ENCODE measurements at places on chromosomes 2 and 18.
A peak's percentile ranks its signal among the peaks of the same experiment; 100 is the strongest.

- no peak for DNase-seq
These were observed 148.6 kb upstream of the ALPP start for GRCh38 chr2:232229911-232230310.

GRCh38 chr2:170271340-170271739 is 93.4 kb downstream of the MYO3B start:
- DNase-seq, result no peak

GRCh38 chr2:192190474-192190873 is 4.3 kb downstream of the TMEFF2 start:
- DNase-seq, result no peak

DNA sequence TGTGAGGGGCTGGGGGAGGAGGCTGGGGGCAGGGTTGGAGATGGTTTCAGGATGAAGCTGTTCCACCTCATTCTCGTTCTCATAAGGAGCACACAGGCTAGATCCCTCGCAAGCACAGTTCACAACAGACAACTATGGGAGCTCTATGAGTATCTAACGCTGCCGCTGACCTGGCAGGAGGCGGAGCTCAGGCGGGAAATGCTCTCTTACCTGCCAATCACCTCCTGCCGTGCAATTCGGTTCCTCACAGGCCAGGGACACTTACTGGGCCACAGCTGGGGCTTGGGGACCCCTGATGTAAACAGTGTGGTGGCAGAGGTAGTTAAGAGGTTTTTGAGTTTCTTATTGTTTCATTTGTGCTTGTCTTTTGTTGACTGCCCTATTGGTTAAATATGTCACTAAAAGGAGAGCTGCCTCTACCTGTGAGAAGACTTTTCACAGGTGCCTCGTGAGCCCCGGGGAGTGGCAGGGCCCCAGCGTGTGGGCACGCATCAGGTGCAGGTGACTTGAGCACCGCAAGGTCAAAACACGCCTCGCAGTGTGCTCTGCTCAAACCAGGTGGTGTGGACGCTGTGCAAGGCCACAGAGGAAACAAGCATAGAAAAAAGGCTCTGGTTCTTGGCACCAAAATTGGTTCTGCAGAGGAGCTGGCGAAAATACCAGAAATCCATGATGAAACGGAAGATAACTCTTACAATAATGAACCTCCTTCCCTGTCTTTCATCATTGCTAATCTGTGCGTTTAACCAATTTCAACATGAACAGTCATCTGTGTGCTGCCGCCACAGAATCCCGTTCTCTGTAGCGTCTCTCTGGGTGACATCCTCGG is 10.2 kb downstream of the MLPH start:
- no peak for DNase-seq

DNA sequence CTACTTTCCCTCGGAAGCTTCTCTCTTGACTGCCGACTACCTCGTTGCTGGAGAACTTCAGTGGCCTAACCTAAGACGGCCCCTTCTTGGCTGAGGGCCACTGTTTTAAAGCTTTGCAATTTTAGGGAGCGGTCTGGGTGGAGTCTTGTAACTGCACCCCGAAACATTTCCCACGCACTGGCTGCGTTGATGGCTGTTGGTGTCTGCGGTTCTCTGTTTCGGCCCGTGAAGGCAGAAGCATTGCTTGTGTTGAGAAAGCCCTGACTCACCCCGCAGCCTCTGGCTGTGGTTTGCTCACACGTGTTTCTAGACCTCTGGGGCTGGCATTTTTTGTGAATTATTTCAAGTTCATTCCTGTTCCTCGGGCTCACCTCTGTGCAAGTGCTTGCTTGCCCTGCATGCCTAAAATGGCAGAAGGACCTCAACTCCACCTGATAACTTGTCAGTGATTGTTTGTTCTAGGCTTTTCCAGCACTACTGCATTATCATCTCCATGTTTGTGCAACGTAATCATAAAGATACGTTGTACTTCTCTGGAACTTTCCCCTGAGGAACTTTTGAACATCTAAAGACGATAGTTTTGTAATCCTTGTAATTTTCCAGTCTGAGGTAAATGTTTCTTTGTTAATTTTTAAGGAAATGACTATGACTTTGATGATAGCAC is 94.2 kb upstream of the DLX2 start:
- DNase-seq, result no peak

GRCh38 chr2:199631129-199631528 is 173.4 kb upstream of the SATB2 start:
- DNase-seq, result no peak

- DNase-seq, result no peak
These were observed 37.2 kb downstream of the YPEL5 start for GRCh38 chr2:30184035-30184434.

DNA sequence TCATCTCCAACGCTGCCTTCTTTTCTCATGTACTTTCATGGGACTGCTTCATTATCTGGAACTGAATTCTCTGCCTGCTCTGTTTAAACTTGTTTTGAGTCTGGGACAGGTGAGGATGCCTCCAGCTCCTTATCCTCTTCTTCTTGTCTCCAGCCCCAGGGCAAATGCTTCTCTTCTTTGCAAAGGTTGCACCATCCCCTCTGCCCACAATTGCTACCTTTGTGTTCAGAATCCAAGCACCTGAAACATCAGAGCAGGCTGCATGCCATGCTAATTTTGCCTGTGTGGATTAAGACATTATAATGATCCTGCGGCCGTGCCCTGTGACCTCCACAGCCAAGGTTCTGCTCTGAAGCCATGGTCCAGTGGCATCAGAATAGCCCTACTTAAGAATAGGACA is 309.5 kb downstream of the EPHA4 start:
- no peak for DNase-seq

DNA sequence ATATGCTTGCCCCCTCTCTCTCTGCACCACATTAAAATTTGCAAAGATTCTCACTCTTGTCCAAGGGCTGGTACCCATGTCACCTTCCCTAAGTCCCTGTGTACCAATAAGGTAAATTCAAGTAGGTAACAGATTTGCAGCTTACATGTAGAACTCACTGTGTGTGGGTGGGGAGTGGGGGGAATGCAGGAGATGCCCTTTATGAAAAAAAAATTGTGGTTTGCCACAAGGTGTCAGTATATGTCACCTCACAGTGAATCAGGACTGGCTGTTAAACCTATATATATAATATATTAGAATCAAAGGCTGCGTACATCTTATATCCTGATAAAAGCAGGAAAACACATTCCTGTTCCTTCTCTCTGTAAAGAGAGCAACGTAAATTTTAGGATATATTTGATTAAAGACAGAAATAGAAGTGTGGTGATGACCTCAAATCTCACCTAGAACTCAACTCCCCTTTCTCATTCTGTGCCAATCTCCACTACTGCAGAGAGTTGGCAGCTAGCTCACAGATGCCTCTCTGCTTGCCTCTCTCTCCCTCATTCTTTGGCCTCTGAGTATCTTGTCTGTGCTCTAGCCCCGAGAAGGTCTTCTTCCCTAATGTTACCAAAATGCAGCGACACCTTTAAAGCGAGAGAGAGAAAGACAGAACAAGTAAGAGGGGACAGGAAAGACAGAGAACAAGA is 536 bp downstream of the XDH start:
- peak; percentile 22 for DNase-seq

DNA sequence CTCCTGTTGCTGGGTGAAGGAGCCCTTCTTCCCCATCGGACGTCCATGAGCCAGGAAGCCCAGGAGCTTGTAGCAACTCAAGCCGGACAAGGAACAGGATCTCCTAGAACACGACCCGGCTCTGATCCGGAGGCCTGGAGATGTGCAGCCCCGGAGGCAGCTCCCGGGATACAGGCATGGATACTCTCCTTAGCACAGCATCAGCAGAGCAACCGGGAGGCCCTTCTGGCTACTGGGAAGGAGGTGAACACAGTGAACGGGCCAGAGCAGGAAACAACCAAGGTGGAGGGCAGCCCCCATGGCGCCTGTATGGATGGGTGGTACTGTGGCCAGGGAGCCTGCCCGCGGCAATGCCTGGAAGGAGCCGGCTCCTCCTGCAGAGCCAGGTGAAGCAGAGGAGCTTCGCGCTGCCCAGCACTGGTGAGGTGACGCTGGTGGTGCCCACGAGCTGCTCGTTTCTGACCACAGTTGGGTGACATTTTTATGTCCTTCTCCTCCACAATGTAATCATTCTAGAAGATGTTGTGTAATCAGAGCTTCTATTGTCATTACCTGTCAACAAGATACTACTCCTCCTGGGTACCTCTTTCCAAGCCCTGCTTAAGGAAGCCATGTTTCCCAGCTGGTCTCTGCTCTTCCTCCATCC is 94.3 kb downstream of the TWIST2 start:
- DNase-seq, result no peak

DNA sequence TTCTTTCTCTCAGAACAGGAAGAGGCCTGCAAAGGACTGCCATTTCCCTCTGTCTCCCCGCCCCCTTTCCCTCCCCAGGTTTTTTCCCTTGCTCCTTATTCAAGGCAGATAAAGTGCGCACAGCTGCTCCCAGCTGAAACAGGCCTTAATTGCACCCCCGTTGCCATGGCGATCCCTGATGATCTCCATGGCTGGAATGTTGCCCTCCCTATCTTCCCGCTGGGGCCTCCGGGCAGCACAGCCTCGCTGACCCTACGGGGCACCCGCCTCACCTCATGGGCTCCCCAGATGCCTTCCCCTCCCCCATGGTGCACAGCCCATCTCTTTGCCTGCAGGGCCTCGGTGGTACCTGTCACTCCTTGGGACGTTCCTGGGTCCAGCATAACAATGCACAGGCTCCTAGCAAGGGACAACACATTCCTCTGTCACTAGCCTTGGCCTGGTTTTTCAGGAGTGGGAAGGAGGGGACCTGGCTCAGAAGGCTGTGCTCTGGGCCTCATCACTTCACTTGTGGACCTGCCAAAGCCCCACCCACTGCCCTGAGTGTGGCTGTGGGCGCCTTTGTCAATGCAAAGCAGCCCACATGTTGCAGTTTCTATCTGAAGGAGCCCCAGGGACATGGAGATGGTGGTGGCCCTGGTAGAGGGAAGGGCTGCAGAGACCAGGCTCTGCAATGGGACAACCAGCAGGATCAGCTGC is 115.0 kb downstream of the CELF4 start:
- no peak for DNase-seq

- no peak for DNase-seq
These were observed 50.3 kb downstream of the ITGB1BP1 start for GRCh38 chr2:9373047-9373446.

GRCh38 chr2:88067598-88067997 is at the start of gene SMYD1:
TSS of gene SMYD1 (plus strand) at chr2:88067825. CDS start at chr2:88067865, 40 bp downstream.
- DNase-seq, result no peak

- no peak for DNase-seq
These were observed 31.2 kb upstream of the CDKL4 start for GRCh38 chr2:39275016-39275415.

GRCh38 chr2:64204703-64205102 is 60.5 kb upstream of the PELI1 start:
- DNase-seq, result peak; percentile 29

GRCh38 chr2:9844036-9844483 is 786 bp downstream of the TAF1B start:
- peak; percentile 11 for DNase-seq

DNA sequence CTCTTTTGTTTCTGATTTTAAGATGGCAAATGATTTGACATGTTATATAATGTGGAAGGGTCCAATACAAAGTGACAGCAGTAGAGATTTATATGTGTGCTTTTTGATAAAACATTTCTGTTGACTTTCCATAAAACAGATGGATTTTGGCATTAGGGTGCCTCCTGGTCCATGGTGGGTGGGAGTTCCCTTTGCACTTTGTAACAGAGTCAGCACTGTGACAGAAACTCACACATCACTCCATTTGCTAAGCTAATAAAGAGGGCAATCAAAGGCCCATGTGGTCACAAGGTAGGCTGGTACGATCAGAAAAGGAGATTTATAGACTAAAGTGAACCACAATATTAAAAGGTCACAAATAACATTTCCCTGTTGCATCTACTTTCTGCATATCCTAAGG is 93.3 kb upstream of the NT5C1B start:
- DNase-seq, result no peak
